CD14-positive monocyte (primary cell): ENCODE measurements at places on chromosomes 16 and 17. TPM values are rescaled to one million over a fixed set of nuclear protein-coding genes. Genes with fewer than 3 reads are reported as not detected.

DNA sequence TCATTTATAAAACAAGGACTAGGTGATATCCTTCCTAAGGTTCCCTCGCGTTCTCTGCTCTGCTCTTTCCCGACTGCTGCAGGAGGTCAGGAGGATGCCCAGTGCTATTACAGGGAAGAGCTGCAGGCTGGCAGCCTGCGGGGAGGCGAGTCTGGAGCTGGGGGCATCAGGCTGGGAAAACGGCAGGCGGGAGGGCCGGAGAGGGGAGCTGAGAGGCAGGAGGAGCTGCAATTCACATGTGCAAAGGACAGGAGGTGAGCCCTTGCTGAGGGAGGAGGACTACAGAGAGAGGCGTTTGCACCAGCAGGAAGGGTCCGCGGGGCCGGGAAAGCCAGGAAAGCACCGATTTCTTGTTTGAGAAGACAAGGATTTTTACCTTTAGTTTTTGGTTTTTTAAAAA, 8.1 kb downstream of the ADAD2 start:
- H3K36me3 ChIP-seq, result no peaks in the 10 kb centered on the region
- no peak for DNase-seq
- no peak overlapping the region for H3K27ac ChIP-seq
- no peaks in the 10 kb centered on the region for H3K27me3 ChIP-seq
- no peak overlapping the region for H3K4me3 ChIP-seq

DNA sequence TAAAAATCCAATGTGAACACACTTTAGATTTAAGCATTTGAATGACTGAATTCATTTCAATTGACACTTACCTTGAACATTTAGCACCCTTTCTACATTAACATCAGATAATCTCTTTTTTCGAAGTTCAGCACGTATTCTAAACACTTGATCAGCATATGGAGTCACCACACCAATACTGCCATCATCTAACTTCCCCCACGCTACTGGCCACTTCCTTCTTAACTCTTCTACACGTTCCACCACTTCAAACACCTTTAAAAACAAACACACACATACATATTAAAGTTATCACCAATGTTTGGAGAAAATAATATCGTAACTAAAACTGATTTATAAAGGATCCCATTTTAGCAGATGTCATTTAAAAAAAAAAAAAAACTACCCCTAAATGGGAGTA, 93.5 kb downstream of the CACNG1 start:
- H3K27ac ChIP-seq, result no peak overlapping the region
- H3K27me3 ChIP-seq, result no peaks in the 10 kb centered on the region
- H3K36me3 ChIP-seq, result peaks cover 70% of the 10 kb centered on the region
- H3K4me3 ChIP-seq, result no peak overlapping the region

GRCh38 chr17:46144246-46144645, 49.0 kb downstream of the KANSL1 start:
- no peak overlapping the region for H3K4me3 ChIP-seq
- peaks cover 33% of the 10 kb centered on the region for H3K4me1 ChIP-seq
- no peak for DNase-seq

DNA sequence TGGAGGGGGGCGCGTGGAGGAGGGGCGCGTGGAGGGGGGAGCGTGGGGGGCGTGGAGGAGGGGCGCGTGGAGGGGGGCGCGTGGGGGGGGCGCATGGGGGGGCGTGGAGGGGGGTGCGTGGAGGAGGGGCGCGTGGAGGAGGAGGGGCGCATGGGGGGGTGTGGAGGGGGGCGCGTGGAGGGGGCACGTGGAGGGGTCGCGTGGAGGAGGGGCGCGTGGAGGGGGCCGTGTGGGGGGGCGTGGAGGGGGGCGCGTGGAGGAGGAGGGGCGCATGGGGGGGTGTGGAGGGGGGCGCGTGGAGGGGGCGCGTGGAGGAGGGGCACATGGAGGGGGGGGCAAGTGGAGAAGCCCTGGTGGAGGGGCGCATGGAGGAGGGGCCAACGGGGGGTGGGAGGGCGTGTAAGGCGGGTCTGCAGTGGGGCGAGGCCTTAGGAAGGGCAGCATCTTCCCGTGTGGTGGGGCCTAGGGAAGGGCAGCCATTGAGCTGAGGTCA, 7.3 kb downstream of the MSLN start:
- no peak overlapping the region for H3K4me3 ChIP-seq
- DNase-seq, result no peak
- no peaks in the 10 kb centered on the region for H3K27me3 ChIP-seq
- no peaks in the 10 kb centered on the region for H3K4me1 ChIP-seq
- no peaks in the 10 kb centered on the region for H3K36me3 ChIP-seq

GRCh38 chr16:64019339-64019738, 1102.5 kb downstream of the CDH11 start:
- no peaks in the 10 kb centered on the region for H3K4me1 ChIP-seq
- no peaks in the 10 kb centered on the region for H3K36me3 ChIP-seq
- no peak for DNase-seq
- no peaks in the 10 kb centered on the region for H3K27me3 ChIP-seq
- H3K27ac ChIP-seq, result no peak overlapping the region

DNA sequence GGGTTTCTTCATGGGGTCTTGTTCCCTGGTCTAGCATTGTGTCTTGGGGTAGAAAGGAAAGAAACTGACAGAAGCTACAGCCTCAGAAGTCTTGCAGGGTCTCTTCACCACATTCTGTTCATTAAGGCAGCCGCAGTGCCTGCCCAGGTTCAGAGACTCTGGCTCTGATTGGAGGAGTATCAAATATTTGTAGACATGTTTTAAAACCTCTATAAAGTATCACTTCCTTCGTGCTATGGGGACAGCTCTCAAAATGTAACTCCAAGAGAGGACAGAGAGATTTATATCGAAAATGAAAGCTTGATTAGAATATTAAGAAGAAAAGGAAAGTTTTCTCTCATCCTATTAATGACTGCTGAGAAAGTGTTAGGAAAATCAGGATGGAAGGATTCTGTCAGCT, 107.0 kb upstream of the CACNG3 start:
- no peak for DNase-seq
- no peak overlapping the region for H3K27ac ChIP-seq
- H3K4me3 ChIP-seq, result no peak overlapping the region
- H3K4me1 ChIP-seq, result no peaks in the 10 kb centered on the region
- peaks cover 34% of the 10 kb centered on the region for H3K36me3 ChIP-seq

DNA sequence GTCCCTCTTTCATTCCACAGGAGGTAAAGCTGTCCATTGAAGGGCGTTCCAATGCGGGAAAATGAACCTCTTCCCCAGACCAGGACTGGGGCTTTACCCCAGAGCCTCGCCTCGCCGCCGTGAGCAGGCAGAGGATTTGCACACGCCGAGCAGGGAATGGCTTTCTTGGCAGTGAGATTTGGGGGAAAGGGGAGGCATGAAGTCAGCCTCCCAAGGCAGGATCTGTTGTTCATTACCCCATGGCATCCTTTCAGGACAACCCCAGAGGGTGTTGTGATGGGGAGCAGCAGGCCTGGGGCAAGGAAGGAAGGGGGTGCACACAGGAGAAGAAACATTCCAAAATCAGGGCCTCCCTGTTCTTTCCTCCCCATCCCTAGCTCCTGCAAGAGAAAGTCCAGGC, 6.0 kb downstream of the ATXN1L start:
- no peaks in the 10 kb centered on the region for H3K27me3 ChIP-seq
- H3K4me1 ChIP-seq, result peaks cover 9% of the 10 kb centered on the region
- H3K36me3 ChIP-seq, result peaks cover 92% of the 10 kb centered on the region
- no peak overlapping the region for H3K4me3 ChIP-seq
- H3K27ac ChIP-seq, result peak overlapping the region; percentile 36
- no peak for DNase-seq

- peaks cover 100% of the 10 kb centered on the region for H3K4me1 ChIP-seq
- H3K4me3 ChIP-seq, result no peak overlapping the region
- H3K27me3 ChIP-seq, result no peaks in the 10 kb centered on the region
- peak overlapping the region; percentile 87 for H3K27ac ChIP-seq
- peak; percentile 71 for DNase-seq
- no peaks in the 10 kb centered on the region for H3K36me3 ChIP-seq
These were observed 24.0 kb downstream of the PRKCB start for GRCh38 chr16:23859713-23860269.

NPIPA8 gene
- polyA plus RNA-seq, result 11.1 and 13.6 TPM in 2 replicates

C17orf100 gene
- polyA plus RNA-seq, result 1.2 TPM

SEZ6 gene
- polyA plus RNA-seq, result 0.17 and 0.83 TPM in 2 replicates

SCO1 gene
- polyA plus RNA-seq, result 5.0 and 6.4 TPM in 2 replicates

HASPIN gene
- polyA plus RNA-seq, result not detected
